ENCODE measurements at places on chromosomes 5 and 9.

GRCh38 chr9:92342825-92343488, 17.2 kb downstream of the CENPP start:
- DNase-seq = no peak

DNA sequence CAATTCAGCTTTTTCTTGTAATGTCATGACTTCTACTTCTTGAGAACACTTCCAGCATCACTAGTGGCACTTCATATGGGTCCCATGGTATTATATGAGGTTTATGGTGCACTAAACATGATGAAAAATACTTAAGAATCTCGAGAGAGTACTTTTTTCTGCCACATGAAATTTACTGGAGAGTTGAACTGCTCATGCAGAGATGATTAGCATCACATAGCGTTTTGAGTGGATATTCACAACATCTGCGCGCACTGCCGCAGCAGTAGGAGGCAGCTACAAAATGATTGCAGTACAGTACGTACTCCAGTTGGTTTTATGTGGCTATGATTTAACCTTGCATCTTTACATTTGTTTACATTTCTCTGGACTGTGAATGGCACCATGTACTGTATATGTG, 14.7 kb downstream of the RAD1 start:
- DNase-seq = no peak

DNA sequence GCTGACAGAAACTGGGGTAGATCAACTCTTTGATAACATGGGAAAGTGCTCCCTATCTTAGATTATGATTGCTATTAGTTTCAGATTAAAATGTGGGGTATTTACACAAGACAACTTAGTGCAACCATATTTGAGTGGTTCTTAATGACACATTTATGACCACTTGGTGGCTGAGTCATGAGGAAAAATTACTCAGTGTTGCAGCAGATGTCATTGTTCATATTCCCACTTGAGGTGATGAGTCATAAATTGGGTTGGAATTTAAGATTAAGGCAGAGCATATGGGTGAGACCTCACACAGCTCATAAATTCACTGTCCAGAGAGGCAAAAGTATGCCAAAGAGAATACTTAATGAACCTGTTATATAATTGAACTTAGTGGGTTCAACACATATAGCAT, 408.3 kb downstream of the DMRT2 start:
- peak; percentile 64 for DNase-seq

DNA sequence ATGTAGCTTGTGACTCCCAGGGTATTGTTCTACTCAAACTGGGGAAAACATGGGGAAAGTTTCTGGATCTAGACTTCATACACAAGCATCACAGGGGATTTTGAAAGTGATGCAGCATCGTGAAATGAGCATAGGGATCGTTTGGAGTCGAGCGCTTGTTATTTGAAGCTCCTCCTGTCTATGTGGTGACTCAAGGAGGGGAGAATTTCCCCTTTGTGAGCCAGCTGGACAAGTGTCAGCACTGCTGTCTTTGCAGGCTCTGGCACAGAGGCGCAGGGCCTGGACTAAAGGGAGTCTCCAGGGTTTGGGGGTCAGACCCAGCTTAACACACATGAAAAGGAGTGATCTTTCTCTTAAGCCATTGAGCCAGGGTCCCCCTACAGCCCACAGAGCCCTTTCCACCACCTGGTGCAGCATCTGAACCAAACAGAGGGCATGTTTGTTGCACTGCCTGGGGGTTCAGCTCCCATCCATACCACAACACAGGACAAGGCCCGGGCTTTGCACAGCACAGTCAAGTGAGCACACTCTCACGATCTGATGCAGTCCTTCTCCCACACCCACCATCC, 51.0 kb downstream of the IRF1 start:
- no peak for DNase-seq

GRCh38 chr5:62257020-62257367, 49.0 kb upstream of the KIF2A start:
- no peak for DNase-seq

- no peak for DNase-seq
These were observed 143.9 kb upstream of the FBN2 start for GRCh38 chr5:128681764-128682592.

DNA sequence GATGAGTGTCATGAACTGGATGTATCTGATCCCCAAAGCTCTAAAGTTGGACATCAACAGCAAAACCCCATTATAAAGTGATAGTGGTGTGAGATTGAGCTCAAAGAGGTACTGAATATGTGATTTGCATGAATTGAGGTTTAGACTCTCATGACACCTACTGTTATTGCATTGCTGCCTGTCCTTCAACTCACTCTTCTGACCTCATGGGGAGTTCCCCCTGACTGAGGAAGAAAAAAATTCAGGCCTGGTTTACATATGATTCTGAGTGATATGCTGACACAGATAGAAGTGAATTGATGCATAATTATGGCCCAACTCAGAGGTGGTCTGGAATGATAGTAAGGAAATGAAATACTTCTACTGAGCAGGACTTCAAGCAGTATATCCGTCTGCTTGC, 76.2 kb upstream of the CHD1 start:
- no peak for DNase-seq

DNA sequence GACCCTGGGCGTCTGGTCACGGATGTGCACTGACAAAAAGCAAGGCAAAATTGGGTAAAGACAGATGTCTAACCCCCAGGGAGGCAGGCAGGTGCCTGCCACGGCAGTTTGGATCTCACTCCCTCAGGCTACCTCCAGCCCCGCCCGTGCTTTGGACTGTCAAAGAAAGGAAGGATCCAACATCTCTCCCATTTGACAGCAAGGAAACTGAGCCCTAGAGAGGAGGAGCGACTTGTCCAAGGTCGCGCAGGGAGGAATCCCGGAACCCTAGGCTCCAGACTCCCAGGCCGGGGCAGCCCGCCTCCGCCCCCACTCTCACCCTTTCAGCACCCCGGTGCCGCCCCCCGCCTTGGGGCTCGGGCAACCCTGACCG, 376 bp downstream of the GOLGA1 start:
- DNase-seq = no peak

DNA sequence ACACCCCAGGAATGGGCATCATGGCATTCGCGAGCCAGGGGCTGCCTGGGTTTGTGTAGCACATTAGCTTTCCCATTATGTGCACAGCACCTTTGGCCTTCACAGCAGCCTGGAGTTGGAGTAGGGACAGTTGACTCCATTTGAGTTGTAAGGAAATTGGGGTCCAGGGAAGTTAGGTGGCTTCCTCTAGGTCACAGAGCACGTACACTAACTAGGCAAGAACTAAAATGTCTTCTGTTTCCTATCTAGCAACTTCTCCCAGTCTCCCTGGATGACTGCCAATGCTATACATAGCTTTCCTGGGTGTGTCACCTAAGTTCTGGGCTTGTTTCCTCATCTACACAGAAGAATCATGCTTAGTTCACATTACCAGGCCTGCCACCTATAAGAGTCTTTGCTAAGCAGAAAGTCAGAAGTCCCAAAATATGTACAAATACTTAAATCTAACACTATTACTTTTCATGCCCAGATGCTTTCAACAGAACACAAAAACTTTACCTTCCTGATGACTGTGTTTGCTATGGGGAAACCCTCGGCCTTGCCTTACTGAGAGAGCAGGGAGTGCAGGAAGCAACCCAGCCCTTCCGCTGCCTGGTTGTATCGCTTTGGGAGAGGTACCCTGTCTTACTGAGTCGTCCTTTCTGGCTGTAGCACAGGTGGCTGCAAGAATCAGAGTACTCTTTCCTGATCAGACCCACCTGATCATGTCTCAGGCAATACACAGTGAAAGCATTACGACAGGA, 12.0 kb downstream of the MACROH2A1 start:
- peak; percentile 84 for DNase-seq

- no peak for DNase-seq
These were observed 43.2 kb upstream of the NKX2-5 start for GRCh38 chr5:173278172-173278571.

DNA sequence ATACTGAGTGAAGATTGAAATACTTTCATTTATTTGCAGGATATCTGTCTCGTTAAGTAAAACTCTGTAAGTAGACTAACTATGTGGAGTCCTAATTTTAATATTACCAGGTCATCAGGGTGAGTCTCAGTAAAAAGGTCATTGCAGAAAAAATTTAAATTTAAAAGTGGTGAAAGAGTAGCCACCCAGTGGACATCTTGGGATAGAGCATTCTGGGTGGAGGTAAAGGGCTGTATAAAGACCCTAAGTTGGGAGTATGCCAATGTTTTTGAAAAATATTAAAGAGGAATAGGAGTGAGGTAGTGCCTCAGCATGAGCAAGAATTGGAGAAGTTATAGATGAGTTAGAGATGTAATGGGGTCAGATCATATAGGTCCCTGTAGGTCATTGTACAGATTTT, 145.5 kb downstream of the HMHB1 start:
- DNase-seq = no peak

DNA sequence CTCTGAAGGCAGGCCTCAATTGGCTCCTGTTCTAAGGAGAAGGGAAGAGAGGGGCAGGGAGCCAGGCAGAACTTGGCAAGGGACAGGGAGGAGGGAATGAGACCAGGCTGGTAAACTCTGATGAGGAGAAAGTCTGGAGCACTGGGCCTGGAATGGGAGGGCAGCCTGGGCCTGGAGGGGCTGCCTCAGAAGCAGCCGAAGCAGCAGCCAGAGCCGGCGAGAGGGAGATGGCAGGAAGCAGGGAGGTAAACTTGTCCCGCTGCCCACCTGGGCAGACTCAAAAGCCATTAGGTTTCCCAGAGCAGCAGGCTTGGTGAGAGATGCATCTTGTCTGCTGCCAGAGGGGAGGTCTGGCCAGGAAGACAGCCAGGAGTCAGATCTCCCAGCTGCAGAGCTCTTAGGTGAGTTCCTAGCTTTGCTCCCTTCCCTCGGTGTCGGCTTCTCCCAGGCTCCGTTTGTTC, 37.0 kb upstream of the CRB2 start:
- no peak for DNase-seq

DNA sequence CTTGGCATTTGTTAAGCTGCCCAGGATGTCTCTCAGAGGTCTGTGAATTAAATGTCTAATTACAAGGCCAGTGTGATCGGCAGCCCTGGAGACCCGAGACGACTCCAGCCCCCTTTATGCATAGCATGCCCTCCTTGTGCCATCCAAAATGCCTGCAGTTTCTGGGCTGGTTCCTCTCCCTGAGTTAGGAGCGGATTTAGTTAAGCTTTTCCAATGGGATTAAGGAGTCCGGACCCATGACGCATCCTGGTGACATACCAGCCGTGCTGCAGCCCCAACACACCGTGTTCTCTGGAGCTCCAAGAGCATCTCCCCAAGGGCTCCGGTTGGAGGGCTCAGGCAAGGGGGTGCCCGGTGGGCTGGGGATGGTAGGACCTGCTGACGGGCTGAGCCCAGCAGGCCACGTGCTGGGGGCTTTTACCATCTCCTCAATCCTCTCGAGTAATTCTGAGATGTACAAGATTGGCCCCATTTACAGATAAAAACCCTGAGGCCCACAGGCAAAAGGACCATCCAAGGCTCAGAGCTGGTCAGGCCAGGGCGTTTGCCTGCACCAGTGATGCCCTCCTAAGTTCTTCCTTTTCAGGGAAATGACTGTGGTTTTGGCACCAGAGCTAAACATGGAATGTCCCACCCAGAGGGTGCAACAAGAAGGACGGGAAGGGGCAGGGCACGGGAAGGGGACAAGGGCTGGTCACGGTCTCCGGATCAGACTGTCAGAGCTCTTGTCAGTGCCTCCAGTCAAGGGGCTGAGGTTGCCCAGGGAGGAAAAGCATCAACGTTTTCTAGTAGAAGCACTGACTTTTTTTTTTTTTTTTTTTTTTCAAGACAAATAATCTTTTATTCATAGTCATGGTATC, 82.6 kb upstream of the PHYKPL start:
- no peak for DNase-seq

DNA sequence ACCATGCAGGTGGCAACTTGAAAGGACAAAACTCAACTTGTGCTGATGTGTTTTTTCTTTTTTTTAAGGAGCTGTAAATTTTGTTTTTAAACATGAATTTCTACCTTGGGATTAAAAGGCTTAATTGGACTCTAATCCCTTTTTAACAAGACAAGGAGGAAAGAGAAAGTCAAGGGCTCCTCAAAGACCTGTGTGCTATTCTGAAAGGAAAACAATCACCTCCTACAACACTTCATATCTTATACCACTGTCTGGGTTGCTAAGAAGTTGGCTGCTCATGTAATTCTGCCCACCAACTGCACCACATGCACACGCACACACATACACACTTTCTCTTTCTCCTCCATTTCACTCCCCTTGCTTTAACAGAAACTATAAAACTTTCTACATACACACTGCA, 78.6 kb downstream of the SH3RF2 start:
- DNase-seq = no peak

DNA sequence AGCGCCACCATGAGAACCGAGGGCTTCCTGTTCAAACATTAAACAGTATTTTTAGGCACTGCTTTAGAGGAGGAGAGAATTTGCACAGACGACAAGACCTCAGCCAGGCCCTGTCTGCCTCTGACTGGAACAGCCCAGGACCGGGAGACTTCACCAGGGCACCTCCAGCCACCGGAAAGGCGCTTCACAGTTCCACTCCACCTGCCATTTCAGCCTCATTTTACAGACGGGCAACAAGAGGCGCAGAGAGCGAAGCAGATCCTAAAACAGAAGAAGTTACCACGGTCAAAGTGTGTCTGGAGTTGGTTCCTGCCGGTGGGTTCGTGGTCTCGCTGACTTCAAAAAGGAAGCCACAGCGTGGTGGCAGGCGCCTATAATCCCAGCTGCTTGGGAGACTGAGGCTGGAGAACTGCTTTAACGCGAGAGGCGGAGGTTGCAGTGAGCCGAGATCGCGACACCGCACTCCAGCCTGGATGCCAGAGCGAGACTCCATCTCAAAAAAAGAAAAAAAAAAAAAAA, 28.4 kb downstream of the COL23A1 start:
- DNase-seq = no peak

DNA sequence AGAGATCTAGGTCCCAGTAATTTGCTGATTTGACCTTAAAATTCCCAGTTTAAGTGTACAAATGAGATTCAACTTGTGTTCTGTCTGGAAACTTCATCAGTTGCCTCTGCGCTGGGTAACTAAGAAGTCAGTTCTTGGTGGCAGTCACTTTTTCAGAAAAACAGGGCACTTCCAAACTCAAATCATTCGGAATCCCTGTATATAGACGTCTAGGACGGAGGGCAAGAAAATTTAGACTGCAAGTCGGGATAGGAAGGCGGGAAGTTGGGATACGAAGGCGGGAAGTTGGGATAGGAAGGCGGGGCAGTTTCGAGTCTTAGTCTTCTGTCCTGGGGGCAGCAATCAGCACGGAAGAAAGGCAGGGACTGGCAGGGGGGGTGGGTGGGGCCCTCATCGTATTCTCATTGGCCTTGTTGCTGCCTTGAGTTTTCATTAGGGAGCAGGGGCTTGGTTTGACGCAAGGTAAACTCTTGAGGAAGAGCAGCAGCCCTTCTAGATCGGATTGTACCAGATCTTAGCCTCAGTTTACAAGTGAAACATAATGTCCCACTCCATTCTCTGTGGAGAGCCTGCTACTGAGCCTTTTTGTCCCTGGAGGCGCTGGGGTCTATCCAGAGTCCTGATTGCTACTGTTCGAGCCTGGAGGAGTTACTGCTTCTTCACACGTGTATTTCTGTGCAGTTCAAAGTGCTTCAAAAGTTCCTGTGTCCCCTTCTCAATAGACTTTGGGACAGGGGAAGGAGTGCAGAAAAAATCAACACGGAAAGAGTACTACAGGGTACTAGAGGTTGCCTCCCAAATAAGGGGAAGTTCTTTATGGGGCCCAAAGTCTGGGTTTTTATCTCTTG, 2.7 kb upstream of the PURA start:
- no peak for DNase-seq
